ENCODE measurements at places on chromosomes 16 and 17.

DNA sequence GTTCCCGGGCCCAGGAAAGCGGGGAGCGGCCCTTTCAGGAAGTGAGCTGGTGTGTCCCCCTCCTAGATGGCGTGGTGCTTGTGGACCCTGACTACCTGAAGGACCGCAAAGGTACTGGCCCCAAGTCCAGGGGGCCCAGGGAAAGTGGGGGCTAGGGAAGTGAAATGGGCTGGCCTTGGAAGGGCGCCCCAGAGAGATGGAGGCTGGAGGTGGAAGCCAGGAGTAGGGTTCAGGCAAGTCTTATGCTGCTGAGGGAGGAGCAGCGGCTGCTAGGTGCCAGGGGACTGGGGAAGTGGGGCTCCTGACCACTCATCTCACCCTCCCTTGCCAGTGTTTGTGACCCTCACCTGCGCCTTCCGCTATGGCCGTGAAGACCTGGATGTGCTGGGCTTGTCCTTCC lies 5.6 kb downstream of the ARRB2 start:
- DNase-seq = no peak

DNA sequence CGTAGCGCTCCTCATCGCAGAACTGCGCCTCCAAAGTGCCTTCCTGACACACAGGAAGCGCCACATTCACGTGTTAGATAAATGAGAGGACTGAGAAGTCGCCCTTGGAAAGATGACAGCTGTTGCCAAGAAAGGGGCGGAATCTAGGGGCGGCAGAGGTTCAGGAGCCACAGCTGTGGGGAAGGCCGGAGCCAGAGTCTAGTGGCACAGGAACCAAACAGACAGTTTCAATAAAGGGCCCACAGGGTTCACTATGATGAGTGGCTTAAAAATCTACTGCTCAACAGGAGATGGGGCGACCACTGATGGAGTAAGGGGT lies 4.7 kb downstream of the FLCN start:
- DNase-seq = no peak

GRCh38 chr16:54318941-54319340 lies 32.4 kb upstream of the IRX3 start:
- DNase-seq = no peak

DNA sequence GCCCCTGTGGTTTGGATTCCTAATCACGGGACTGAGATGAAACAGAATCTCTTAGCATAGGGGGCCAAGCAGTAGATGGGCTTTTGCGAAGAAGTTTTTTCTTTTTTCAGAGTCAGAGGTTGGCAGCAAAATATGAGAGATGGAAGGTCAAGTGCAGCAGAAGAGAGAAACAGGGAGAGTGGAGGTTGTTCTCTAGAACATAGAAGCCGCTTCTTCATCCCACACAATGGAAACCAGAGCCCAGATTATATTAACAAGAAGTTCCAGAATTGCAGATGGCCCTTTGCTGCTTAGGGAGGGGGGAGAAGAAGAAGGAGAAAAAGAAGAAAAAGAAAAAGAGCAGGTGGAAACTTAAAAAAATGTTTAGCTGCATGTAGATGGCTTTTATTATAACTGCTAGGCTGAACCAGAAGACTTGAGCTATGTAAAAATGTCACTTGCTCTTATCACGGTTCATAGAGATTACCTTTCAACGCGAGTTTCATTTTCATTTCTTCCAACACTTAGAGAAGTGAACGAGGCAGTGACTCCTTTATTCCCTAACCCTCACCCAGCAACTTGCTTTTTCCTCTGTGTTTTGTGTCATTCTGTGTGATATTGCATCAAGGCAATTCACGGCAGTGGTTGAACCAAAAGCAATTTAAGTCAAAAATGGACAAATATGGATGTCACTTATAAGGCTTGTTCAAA lies 737.5 kb downstream of the WWOX start:
- DNase-seq = no peak

DNA sequence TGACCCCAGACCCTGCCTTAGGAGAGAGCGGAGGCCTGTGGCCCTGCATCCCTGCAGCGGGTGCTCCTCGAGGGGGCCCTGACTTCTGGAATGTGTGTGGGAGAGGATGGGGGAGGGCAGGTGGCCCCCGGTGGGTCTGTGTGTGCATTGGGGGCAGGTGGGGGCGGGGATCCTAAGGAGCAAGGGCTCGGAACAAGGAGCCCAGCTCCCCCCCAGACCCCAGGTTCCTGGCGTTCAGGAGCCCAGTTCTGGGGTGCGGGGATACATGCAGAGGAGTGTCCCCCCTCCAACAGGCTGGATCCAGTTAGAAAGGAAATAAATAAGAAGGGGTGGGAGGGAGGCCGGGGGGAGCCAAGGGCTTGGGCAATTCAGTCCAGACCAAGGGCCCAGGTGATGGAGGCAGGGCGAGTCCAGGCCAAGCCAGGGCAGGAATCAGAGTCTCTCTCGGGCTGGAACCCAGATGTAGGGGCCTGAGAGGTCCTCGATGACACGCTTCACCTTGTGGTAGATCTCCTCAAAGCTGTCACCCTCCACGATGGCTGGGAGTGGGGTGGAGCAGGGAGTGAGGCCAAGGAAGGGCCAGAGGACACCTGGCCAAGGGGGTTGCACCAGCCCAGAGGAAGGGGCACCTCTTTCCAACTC lies 11.2 kb upstream of the ASGR1 start:
- no peak for DNase-seq

- no peak for DNase-seq
These were observed 226.2 kb downstream of the CCDC182 start for GRCh38 chr17:57518587-57519581.
